ENCODE measurements at places on chromosomes 1 and 21.

DNA sequence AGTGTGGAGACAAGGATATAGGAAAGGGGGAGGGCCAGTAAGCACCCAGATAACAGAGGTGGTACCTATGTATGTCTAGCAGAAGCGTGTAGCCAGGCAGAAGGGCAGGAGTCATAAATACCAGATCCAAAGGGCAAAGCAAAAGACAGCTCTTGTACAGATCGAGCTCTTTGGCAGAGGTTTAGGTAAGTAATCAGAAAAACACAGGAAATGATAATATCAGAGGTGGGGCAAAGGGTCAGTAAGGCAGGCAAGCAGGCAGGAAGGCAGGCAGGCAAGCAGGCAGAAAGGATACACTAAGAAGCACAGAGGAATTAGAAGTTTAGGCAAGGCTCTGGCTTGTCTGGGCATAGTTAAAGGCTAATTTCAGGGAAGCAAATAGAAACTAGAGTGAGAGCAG, 22.7 kb upstream of the SLFNL1 start:
- DNase-seq = no peak

DNA sequence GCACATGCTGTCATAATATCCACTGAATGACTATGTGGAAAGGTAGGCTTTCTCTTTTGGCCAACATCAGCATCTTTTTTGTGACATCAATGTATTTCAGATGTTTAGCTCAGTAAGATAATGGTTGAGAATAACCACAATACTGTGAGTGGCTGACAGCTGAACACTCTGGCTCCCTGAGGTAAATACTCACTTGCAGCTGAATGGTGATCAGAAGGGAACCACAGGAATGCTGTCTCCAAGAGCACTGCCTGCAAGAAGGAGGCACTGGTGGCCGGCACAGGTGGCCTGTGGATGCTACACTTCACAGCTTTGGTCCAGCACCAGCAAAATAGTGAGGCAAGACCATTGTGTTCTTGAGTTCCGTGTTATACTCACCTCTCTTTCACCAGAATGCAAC, 118.7 kb upstream of the PPM1J start:
- DNase-seq = no peak

DNA sequence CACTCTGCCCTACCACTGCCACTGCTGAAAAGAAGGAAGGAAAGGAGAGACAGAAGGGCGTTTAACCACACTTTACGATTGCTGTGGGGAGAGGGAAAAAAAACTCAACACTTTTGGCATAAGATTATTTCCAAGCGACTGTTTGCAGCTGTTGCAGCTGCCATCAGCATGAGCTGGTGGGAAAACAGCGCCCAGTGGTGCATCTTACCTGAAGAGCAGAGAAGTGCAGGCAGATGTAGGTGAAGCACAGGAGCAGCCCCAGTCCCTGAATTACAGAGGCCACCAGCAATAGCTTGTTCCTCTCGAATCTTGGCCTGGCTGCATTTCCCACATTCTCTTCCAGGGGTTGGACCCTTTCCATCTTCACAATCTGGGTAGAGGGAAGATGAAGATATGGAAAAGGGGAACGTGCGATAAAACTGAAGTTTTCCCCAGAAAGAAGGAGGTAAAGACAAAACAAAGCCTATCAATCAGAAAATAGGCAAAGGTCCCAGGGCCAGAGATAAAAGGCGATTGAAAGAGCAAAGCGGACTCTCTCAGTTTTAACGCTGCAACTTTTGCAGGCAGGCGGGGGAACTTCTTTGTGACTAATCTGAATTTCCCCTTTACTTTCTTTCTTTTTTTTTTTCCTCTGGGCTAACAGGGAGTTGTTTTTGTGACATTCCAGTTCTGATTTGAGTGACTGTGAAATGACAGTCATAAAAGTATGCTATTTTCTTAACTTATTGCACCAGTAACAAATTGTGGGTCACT, at the start of gene TNFSF4:
Gene TNFSF4, minus strand, starts transcription at position 516 of the 753 bp plus-strand sequence. Its CDS starts 155 bp downstream, at position 361.
- DNase-seq = no peak

DNA sequence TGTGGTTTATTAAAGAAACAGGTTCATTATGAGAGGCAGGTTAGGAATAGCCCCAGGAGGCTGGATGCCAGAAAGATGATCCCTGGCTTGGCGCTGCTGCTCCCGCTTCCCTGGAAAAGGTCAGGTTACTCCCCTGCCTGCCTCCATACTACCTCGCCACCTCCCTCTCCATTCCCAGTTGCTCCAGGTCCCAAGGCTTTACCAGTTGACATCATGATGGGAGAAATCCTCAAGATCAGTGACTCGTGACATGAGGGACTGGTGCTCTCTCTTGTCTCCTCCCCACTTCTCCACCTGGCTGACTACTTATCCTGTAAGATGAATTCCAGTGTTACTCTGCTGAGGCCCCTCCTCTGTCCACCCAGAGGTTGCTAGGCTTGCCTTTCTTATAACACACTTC, 19.7 kb downstream of the VASH2 start:
- no peak for DNase-seq

DNA sequence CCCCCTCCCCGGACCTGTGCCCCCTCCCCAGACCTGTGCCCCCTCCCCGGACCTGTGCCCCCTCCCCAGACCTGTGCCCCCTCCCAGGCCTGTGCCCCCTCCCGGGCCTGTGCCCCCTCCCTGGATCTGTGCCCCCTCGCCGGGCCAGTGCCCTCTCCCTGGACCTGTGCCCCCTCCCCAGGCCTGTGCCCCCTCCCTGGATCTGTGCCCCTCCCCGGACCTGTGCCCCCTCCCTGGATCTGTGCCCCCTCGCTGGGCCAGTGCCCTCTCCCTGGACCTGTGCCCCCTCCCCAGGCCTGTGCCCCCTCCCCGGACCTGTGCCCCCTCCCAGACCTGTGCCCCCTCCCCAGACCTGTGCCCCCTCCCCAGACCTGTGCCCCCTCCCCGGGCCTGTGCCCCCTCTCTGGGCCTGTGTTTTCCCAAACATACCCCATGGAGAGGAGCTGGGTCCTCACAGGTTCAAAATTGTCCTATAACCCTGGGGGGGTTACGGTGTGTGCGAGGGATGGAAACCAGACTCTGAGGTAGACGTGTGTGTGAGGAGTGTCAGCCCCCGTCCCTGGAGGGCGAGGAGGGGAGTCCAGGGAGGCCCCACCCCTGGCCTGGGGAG, 47.6 kb upstream of the POFUT2 start:
- no peak for DNase-seq

GRCh38 chr1:70468180-70468579, 57.1 kb downstream of the CTH start:
- DNase-seq = no peak

DNA sequence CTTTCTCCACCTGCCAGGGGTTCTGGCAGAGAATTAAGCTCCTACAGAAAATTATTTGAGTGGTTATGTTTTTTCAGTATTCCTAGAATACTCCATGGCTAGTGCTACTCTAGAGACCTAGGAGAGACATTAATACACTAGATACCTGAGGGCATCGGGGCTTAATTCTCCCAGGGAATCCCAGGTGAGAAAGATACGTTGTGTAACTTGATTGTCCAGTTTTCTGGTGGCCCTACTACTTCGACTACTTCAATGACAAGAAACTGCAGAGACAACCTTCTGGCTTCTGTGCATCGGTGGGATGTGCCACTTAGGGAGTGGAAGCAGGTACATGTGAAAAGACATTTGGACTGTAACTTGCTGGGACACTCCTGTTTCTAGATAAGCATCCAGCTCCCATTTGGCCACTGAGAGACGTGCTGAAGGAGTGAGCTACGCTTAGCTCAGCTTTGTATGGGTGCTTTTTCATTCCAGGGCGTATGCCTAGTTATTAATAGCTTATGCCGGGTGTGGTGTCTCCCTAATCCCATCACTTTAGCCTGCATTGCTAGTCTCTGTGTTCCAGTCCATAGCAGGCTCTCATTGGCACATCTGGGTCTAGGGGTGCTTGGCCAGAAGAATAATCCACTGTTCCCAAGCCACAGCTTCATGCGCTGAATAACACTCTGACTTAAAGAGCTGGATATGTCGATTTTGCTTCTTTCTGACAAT, 300.7 kb downstream of the SIPA1L2 start:
- DNase-seq = no peak

- DNase-seq = no peak
Observed at GRCh38 chr1:93623875-93624274, 57.8 kb downstream of the BCAR3 start.

DNA sequence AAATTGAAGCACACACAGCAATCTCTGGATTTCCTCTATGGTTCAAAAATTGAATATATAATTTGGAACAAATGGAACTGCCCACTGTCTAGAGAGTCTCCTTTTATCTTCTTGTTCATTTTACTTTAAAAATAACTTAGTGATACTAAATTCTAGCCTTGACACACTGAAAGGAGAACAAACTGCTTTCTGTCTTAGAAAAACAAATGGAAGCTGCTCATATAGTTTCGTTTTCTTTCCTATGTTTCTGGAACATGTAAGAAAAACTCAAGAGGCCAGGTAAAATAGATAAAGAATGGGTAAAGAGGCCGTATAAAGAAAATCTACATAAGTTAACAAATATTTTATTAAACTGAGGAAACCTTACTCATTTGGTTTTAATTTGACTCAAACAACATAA, 332.7 kb downstream of the NEGR1 start:
- no peak for DNase-seq

GRCh38 chr1:10682449-10683309, 113.8 kb downstream of the CASZ1 start:
- DNase-seq = no peak

DNA sequence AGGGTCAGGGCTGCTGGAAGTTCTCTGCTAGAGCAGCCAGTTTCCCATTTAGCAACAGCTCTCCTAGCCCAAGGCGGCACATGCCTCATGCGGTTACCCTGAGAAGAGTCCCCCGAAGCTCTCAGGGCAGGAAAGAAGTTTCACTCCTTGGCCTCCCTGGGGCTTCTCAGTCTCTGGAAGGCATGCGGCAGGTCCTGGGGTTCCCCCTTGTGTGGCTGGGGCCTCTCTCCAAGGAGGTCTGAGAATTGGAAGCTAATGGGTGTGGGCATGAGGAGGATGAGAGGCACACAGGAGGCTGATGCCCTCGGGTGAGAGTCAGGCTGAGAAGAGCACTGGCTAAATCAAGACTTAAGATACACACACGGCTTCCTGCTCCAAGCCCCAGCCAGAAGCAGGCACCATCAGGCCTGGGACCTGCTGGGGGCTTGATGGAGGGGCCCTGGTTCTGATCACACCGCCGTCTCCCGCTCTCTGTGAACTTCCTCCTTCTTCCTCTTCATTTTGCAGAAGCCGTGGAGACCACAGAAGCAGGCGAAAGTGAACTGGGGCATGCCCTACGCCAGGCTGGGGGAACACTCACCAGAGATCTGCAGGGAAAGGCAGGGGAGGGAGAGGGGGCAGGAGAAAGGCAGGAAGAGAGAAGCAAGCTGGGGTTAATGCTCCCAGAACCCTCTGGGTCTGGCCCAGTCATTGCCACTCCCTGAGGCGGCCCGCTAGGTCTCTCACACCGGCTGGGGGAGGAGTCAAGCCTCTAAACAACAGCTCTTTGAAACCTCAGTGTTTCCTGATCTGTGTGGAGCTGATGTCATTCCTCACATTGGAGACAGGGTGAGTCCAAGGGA, 15.1 kb downstream of the BLACAT1 start:
- no peak for DNase-seq

Data from neuronal stem cell (in vitro differentiated cells).